ENCODE measurements at places on chromosomes 4 and X. TPM values are rescaled to one million over a fixed set of nuclear protein-coding genes. Genes with fewer than 3 reads are reported as not detected.

- DNase-seq: no peak
Observed at GRCh38 chrX:134975516-134975915, 15.3 kb upstream of the SMIM10 start.

The JCHAIN gene
- 1.6 TPM for polyA plus RNA-seq

- DNase-seq: no peak
Observed at GRCh38 chr4:145081756-145082155, 16.2 kb downstream of the ANAPC10 start.

DNA sequence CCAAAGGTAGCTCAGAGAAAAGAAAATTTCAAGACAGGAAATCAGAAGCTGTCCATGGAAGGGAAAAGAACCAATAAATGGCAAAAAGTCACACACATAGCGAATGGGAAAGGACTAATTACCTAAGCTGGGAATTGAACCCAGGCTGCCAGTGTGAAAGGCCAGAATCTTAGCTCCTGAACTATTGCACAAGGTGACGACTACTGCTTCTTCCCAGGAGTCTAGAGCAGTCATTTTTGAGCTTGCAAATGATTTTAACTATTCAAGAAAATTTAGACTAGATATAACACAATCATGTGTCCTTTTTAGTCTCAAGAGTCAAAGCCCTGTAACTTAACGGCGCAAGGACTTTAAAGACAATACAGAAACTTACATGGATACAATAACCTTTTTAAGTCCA is 34.1 kb upstream of the ZNF81 start:
- no peak for DNase-seq

- no peak for DNase-seq
Observed at GRCh38 chrX:155094468-155095061, 23.3 kb downstream of the BRCC3 start.

DNA sequence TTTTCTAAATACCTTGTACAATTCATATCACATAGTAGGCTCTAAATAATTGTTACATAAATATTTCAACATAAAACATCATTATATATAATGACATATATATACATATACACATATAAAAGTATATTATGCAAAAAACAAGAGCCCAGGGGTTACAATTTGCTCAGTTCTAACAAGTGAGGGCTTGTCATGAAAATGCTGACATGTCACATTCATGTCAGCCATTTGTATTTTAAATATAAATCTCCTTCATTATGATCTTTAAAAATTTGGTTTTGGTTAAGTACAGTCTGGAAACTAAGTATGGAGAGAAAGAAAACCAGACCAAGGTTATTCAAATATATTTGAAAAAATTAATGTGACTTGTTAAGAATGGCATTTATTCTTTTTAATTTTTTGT is 2745.4 kb downstream of the PCDH7 start:
- DNase-seq: no peak

The CCDC110 gene
- polyA plus RNA-seq: 3.3 TPM

The FRMD7 gene
- 1.7 TPM for polyA plus RNA-seq

The GLOD5 gene
- 1.1 TPM for polyA plus RNA-seq

The DAPP1 gene
- 1.8 TPM for polyA plus RNA-seq

DNA sequence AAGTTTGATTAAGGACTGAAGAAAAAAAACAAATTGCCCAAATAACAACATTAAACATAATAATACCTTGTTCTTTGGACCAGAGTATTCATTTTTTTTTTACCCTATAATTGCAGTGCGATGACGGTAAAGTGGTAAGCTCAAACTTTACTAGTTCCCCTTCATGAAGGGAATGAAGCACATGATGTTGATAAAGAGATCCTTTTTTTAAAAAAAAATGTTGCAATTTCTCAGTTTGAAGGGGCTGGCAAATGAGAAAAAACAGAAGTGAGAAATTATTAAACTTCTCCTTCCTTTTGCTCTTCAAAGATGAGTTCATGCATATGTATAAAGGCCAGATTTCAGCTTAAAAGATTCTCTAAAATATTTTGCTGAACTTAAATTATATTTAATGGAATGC is 231.7 kb downstream of the C4orf33 start:
- no peak for DNase-seq

The CLNK gene
- 1.1 TPM for polyA plus RNA-seq

GRCh38 chr4:187235456-187236170 is 512.0 kb upstream of the FAT1 start:
- DNase-seq: no peak

The PPM1K gene
- polyA plus RNA-seq: 16.6 TPM

GRCh38 chrX:106612393-106612763 is 600 bp downstream of the RADX start:
- DNase-seq: no peak

GRCh38 chr4:189311251-189311650 is 629.4 kb upstream of the FRG1 start:
- no peak for DNase-seq

The ASB9 gene
- 11.5 TPM for polyA plus RNA-seq

The MND1 gene
- polyA plus RNA-seq: 20.3 TPM

DNA sequence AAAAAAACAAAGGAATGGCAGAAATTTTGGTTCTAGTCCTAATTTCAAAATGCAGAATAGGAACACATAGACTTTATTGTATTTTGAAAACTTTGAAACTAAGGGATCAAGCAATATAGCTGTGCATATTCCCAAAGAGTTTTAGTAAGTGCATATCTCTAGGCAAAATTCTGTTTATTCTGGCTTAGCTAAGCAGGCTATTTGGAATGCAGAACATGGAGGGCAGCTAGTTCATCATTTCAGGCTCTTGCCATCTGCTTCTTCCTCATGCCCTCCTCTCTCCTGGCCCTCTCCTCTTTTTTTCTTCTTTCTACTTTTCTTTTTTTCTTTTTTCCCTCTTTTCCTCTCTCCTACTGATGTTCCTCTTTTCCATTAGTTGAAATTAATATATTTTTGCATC is 12.0 kb upstream of the IL13RA2 start:
- DNase-seq: no peak

The ITIH6 gene
- 0.18 TPM for polyA plus RNA-seq

DNA sequence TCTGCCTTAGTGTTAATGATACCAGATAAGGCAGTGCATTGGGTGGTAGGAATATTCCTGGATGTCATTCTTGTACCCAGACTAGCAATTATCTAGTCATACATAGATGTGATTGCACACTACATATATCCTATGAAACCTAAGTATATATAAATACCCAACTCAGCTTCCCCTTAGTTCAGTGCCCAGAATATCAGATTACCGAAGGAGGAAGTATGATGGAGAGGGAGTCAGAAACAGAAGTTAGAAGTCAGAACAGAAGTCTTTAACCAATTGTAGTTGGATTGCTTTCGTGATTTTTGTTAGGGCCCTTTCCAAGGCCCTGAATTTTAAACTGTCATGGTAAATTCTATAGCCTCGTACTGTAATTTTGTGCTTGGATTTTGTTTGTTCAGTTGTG is 42.9 kb downstream of the MOB1B start:
- no peak for DNase-seq

DNA sequence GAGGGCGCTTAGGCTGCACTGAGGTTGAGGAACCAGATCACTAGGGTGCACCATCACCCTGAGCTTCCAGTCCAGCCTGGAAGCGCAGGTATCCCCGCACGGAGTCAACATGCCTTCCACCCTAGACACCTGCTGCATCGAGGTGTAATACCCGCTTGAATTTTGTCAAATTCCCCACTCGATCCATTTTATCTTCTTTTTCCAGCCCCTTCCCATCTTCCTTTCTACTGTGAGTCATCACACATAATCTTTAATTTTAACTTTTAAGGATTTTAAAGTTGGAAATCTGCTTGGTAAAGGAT is 821 bp downstream of the PLK4 start:
- no peak for DNase-seq

DNA sequence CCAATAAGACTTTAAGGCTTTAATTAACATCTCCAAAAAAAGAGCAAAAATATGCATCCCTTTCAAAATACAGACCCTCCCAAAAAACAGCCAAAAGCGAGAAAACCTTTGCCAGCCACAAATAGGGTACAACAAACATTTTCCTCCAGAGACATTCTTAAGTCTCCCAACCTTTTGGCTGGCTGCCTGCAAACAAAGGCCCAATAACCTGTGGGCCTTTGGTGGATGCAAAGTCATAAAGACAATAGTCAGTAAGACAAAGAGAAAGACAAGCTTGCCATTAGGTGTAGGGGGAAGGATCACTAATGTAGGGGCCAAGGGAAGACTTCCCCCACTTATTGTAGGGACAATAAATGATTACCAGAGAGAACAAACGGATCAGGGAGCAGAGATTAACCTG is 215.5 kb upstream of the ZFP42 start:
- DNase-seq: no peak

The SLC10A3 gene
- 15.9 TPM for polyA plus RNA-seq

DNA sequence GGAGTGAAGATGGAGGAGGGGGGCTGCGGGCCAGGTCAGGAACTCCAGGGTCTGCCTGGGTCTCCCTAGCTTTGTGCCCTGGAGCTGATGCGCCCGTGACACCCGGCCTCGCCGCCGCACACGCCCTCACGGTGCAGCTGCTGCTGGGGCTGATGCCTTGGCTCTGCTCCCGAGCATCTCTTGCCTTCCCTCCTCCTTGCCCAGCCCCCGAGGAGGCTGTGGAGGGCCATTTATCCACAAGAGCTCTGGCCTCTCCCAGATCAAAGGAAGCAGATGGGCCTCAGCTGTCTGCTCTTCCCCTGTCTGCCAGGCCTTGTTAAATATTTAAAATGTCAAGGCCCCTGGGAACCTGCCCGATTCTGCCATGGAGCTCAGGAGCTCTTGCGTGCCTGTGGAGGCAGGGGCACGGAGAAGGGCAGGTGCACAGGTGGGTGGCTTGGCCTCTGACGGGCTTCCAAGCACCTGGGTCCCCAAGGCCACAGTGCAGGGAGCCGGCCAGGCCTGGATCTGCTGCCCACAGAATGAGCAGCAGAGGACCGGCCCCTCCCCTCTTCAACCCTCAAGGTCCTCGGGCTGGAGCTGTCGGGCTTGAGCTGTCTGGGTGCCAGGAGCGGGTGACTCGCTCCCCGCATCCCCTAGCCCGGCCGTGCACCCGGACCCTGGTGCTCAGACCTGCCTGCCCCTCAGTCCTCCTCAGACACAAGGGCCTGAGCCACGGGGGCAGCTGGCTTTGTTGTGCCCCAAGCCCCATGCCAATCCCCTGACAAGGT is 20.3 kb downstream of the ATP2B3 start:
- no peak for DNase-seq

- DNase-seq: no peak
Observed at GRCh38 chrX:132393085-132393484, 95.8 kb downstream of the MBNL3 start.

DNA sequence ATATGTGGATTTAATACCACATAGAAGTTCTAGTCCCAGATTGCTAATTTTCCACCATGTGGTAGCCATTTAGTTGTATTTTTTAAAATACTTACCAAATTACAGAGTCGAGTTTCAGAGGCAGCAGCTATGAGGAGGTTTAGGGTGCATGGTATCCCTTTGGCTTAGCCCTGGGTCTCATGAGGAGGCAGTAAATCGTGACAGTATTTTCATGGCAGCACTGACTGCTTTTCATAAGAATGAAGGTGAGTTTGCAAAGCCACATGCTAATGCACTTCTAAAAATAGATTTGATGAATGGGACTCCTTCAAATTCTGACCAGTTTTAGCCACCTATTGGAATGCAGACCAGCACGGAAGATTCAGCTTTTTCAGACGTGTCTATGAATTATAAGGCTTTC is 114.0 kb upstream of the FRG1 start:
- no peak for DNase-seq

DNA sequence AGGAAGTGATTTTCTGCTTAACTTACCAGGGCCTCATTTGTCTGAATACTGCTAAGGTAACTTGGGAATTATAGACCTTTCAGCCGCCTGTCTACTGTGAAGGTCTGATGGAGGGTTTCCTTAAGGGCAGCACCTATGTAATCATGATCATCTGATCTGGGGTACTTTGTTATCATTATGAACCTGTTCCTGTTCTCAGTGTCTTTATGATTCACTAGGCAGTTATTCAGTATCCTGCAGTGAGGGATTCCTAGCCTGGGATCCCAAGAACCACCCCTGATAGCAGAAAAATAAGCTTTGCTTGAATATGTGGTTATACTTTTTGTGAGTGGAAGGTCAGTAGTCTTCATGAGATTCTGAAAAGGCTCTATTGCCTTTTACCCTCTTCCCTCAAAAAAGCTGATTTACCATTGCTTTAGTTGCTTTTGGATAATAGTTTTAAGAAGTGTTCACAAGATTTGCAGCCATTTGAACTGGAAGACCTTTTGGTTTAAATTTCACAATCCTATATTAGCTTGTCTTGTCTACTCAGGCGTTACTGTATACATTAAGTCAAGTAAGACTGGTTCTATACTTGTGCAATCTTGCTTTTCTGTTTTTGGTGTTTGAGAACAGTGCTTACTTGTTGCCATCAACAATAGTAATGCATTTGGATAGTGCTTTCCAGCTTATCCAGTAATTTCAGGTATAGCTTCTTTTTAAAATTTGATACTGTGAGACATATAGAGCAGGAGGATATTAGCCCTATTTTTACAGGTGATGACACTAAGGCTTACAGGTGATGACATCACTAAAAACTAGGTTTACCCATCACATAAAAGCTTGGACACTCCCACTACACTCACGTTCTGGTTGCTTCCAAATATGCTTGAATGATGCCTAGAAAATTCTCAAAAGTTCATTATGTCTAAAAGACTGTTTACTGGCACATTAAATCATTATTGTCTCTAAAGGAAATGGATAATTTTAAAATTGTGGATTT is 60.0 kb downstream of the FHIP1A start:
- DNase-seq: no peak

- DNase-seq: no peak
Observed at GRCh38 chr4:15012017-15012788, 9.9 kb downstream of the CPEB2 start.

- DNase-seq: no peak
Observed at GRCh38 chrX:49071877-49072711, 1.7 kb downstream of the PRAF2 start.

GRCh38 chrX:71225009-71225408 is 2.0 kb downstream of the GJB1 start:
- DNase-seq: no peak

The TCEANC gene
- polyA plus RNA-seq: 6.4 TPM

- DNase-seq: no peak
Observed at GRCh38 chrX:48908600-48908999, 2.8 kb downstream of the SLC35A2 start.

The SUPT20HL1 gene
- polyA plus RNA-seq: not detected

- no peak for DNase-seq
Observed at GRCh38 chr4:91283726-91284230, 1020.0 kb upstream of the GRID2 start.

DNA sequence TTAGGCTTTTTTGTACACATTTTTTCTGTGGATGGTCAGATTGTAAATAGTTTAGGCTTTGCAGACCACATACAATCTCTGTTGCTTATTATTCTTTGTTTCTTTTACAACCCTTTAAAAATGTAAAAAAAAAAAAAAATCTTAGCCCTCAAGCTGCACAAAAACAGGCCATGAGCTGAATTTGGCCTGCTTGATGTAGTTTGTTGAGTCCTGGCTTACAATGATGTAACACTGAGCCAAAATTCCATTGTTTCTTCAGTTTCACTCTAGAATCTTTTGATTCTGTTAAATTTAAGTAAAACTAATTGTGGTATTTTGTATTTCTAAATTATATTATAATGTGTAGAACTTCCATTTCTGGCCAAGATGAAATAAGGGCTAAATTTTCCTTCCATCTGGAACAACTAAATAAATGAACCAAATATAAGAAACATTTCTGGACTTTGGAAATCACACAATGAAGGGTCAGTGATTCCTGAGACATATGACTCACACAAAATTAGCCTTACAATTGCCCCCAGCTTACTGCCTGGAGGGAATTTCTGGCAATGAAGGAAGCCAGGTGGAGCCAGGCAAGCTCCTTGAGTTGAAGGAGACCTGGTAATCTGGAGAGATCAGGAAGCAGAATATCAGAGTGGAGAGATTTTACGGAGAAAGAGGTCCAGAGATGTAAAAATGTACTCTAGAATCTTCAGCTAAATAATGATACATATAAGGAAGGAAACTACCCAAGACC is 29.8 kb downstream of the IQCM start:
- no peak for DNase-seq

GRCh38 chr4:48187813-48188212 is 53.8 kb upstream of the TXK start:
- DNase-seq: no peak
